ENCODE measurements at places on chromosomes 1 and 21.
A peak's percentile ranks its signal among the peaks of the same experiment; 100 is the strongest.

- peak; percentile 75 for DNase-seq
These were observed 20.1 kb downstream of the ECE1 start for GRCh38 chr1:21270086-21270689.

DNA sequence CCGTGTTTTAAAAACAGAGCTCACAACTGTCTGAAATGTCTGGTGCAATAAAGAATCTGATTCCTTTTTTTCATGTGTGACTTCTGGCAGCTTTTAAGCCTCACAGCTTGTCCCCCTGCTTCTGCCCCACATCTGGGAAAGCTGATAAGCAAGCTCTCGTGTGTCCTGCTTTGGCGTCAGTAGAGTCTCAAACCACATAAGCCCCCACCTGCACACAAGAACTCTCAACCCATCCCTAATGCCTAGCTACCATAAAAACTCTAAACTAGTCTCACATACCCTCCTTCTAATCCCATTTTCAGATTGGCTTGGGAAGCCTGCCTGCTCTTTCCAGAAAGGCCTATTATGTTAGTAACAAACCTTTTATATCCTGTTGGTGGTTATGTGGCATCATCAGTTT is 94.6 kb upstream of the DAB1 start:
- no peak for DNase-seq

- no peak for DNase-seq
These were observed 71.4 kb downstream of the DIRAS3 start for GRCh38 chr1:67978890-67979516.

DNA sequence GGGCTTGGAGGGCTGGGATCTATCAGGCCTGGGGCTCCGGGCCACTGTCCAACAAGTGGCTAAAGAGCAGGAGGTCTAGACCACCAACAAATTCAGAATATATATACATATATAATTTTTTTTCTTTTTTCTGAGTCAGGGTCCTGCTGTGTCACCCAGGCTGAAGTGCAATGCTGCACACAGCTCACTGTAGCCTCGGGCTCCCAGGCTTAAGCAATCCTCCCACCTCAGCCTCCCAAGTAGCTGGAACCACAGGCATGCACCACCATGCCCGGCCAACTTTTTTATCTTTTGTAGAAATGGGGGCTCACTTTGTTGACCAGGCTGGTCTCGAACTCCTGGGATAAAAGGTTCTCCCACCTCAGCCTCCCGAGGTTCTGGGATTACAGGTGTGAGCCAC is 6.8 kb upstream of the LAPTM5 start:
- no peak for DNase-seq

DNA sequence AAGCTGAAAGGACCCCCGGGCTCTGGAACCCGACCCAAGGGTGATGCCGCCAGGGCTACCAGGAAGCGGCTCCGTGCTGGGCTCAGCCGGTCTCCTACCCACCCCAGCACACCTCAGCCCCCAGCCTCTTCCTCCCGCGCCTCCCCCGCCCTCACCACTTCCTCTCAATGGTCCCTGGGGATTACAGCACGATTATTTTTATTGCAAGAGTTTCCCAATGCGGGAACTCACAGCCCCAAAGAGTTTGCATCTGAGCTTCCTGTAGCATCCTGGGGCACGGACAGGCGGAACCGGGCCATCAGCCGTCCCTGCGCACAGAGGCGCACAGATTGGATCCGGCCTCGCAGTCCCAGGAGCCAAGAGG is 8.7 kb upstream of the SLX9 start:
- DNase-seq: peak; percentile 97

GRCh38 chr1:7616076-7616832 is 154.8 kb upstream of the VAMP3 start:
- peak; percentile 51 for DNase-seq

GRCh38 chr1:198612471-198613260 is 26.2 kb upstream of the PTPRC start:
- DNase-seq: no peak

- peak; percentile 78 for DNase-seq
These were observed 81.4 kb downstream of the NENF start for GRCh38 chr1:212514056-212514614.

DNA sequence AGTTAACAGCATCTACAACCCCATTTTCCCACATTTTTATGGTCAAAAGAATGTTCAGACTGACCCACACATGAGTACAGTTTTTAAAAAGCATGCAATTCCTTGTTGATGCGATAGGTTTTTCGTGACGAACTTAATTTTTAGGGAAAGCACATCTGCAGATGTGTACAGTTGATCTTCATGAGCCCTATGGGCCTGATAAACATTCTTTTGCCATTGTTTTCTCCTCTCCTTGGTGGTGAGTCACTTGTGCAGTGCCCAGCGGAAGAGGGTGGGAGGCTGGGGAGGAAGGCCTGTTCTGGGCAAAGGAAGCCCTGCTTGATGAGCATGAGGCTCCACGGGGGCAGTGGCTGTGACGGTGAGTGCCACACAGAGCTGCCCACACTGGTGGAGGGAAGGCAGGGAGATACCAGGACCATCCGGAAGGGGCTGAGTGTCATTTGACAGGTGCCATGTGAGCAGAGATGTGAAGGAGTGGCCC is 5.3 kb downstream of the ARF1 start:
- no peak for DNase-seq

- no peak for DNase-seq
These were observed 74.7 kb downstream of the DISC1 start for GRCh38 chr1:231701306-231701705.

GRCh38 chr1:200040481-200041138 is 13.1 kb downstream of the NR5A2 start:
- DNase-seq: no peak

DNA sequence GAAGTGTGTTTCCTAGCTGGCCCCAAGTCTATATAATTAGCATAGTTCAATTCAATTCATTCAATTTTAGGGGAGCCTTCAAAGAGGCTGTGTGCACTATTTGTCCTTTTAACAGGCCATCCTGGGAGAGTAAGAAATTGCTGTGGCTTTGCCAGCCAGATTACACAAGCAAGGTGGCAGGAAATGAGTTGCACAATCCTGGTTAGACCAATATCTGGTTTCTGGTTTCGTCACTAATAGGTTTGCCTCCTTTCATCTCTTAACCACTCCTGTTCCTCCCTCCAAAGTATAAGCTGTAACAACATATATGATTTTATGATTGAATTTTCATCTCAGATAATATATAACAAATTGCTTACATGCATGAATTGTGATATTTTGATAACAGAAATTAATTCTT is 84.1 kb upstream of the NEGR1 start:
- DNase-seq: peak; percentile 77
